Astrocyte of the spinal cord (primary cell): ENCODE measurements at places on chromosomes 7 and 10.
A peak's percentile ranks its signal among the peaks of the same experiment; 100 is the strongest.

DNA sequence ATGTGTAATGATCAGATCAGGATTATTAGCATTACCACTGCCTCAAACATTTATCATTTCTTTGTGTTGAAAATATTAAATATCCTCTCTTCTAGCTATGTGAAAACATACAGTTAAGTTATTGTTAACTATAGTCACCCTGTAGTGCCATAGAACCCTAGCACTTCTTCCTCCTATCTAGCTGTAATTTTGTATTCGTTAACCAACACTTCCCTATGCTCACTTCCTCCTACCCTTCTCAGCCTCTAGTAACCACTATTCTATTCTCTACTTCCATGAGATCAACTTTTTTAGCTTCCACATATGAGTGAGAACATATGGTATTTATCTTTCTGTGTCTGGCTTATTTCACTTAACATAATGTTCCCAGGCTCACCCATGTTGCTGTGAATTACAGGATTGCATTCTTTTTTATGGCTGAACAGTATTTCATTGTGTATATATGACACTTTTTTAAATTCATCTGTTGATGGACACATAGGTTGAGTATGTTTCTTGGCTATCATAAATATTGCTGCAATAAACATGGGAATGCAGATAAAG is 132.7 kb upstream of the RHOBTB1 start:
- no peak for DNase-seq

- DNase-seq, result no peak
Measured at GRCh38 chr10:118516716-118517115, 78.7 kb downstream of the PRLHR start.

GRCh38 chr7:5557920-5558401 is 134.3 kb upstream of the TNRC18 start:
- no peak for DNase-seq

GRCh38 chr10:80274396-80275134 is 14.9 kb downstream of the MAT1A start:
- DNase-seq, result no peak

- DNase-seq, result no peak
Measured at GRCh38 chr10:97910661-97911060, 61.0 kb downstream of the GOLGA7B start.

DNA sequence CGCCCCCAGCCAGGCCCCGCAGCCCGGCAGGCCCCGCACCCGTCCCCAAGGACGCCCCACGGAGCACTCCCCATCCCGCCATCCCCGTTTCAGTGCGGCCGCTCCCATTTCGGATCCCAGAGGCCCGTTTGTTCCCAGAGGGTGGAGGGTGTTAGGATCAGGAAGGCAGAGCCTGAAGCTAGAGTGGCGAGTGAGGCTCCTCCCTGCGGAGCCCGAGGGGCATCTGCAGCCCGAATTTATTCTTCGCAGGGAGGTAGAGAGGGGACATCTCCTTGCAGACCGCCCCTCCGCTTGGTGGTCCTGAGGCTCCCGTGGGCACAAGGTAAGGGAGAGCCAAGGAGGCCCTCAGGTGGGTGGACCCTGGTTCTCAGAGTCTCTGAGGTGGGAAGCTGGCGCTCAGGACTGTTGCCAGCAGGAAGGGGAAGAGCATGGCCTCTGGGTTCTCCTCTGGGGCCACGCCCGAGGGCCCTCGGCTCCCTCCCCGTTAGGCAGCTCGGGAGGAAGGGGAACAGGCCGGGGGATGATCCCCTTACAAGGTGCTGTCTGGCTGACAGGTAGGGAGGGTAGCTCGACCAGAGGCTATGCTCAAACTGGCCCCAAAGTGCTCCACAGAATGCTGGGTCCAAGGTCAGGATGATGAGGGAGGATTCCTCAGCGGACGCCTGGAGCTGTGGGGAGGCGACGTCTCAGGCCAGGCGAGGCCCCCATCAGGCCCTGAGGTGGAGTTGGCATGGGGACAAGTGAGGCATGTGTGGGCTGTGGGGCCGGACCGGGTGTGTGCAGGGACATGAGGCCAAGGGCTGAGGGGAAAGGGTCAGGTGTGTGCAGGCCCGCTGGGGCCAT is 17.4 kb downstream of the POLL start:
- DNase-seq, result peak; percentile 15

DNA sequence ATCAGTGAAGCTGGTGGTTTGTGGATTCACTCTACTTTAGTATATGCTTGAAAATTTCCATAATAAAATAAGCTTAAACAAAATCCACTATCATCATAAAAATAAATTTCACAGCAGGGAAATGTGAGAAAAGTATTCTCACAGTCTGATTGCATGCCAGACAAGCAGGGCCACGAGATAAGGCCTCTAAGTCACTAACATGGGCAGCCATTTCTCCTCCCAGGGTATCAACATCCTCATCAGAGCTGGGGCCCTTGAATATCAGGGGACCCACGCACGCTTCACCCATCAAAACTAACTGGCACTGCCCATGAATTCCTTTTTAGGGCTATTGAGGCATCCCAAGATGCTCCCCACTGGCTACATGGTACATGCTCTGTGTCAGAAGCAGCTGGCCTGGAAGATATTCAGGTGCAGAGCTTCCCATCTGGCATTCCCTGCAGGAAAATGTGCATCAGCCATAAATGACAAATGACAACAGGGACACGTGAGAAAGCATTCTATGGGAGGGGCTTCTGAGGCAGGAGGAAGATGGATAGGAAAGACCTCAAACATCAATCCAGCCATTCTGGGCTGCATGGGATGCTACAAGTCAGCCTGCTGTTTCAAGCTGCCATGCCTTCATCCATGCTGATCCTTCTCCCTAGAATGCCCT is 17.4 kb downstream of the CCDC6 start:
- no peak for DNase-seq

GRCh38 chr10:34232481-34232880 is 582.6 kb downstream of the PARD3 start:
- no peak for DNase-seq

GRCh38 chr10:14191871-14192270 is 138.9 kb downstream of the FRMD4A start:
- no peak for DNase-seq

DNA sequence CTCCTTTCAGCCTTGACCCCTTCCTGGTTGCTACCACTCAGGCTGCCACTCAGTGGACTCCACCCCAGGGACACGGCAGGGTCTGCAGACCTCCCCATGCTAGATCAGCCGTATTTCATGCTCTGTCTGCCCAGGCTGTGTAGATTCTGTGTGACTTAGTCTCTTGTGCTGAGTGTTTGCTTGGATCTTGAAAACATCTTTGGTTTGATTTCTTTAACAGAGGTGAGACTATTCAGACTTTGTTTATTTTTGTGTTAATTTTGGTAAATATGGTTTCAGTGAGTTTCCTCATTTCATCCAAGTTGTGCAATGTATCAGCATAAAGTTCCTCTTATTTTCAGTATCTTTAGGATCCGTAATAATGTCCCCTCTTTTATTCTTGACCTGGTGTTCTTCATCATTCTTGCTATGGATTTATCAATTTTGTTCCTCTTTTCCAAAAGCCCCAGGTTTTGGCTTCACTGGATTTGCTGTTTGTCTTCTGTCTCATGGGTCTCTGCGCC is 21.2 kb upstream of the PWWP2B start:
- no peak for DNase-seq

DNA sequence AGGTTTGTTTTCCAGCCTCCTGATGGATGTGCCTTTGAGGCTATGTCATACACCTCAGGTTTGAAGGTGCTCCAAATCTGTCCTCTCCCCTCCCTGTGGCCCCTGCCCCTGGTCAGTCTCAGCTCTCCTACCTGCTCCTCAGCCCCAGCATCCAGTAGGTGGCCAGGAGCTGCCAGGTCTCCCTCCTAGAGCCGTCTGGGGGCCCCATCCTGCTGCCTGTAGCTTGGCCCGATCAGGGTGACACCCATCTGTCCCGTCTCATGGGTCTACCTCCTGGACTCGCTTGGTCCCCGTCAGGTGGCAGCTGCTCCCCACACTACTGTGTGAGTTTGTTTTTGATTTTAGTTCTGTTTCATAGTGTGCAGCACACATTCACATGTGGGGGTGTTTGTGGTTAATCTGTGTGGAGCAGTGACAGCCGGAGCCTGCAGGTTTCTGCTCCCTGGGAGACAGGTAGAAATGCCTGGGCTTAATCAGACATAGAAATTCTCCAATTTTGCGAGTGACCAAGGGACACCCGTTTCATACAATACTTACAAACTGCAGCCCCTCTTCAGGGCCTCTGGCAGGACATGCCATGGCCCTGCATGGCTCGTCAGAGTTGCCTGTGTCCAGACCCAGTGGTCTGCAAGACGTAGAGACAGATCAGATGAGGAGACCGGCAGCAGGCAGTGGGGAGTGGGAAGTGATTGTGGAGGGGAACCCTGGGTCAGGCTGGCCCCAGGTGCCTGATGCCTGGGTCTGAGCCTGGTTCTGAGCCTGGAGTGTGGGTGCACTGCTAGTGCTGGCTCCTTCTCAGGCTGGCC is 17.1 kb downstream of the ADCY1 start:
- no peak for DNase-seq

DNA sequence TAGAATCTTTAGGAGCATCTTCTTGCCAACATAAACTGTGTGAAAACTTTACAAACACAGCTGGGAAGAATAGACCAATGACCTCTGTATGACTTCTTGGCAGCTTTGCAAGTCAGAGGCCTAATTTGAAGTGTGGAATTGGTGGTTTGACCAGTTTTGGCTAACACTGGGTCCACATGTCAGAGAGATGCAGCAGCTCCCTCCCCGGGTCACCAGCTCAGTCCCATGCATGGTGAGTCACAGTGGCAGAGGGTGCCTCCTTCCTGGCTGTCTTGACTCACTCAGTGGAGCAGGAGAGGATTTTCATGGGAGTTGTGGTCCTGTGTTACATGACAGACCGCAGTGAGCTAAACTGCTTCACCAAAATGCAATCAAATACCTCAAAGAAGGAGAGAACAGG is 8.2 kb upstream of the STARD3NL start:
- peak; percentile 95 for DNase-seq

GRCh38 chr10:8444630-8445029 is 390.1 kb downstream of the GATA3 start:
- no peak for DNase-seq

- DNase-seq, result no peak
Measured at GRCh38 chr10:13365243-13365642, 17.1 kb upstream of the SEPHS1 start.

DNA sequence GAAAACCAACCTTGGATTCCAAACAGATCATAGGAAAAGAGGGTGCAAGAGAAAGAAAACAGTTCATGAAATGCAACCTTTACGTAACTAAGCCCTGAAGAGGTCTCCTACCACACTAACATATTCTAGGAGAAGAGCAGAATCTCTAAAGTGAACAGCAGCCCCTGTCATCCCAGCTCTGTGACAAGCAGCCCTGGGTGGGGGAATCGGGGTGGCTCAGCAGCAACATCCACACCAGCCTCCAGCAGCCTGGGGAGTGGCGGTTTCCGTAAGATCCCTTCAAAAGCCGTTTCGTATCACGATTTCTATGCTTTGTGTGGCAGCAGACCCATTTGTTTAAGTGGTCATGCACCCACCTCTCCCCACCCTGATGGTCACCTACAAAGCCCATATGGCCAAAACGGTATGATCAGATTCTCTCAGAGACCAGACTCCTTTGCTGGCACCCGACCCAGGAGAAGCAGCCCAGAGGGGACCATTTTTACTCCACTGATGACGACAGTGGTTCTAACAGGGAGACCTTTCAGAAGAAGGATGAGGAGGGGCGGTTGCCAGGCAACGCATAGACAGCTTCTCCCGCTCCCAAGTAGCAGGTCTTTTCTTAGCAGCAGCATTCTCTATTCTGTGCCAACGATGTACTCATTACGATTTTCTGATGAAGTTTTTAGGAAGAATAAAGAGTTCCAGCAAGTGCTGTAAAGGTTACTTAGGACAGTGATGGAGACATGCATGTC is 300.6 kb downstream of the DNAJB6 start:
- no peak for DNase-seq

- DNase-seq, result no peak
Measured at GRCh38 chr7:157507987-157508386, 171.2 kb downstream of the DNAJB6 start.

- DNase-seq, result no peak
Measured at GRCh38 chr10:29285624-29286051, 3.2 kb upstream of the LYZL1 start.

DNA sequence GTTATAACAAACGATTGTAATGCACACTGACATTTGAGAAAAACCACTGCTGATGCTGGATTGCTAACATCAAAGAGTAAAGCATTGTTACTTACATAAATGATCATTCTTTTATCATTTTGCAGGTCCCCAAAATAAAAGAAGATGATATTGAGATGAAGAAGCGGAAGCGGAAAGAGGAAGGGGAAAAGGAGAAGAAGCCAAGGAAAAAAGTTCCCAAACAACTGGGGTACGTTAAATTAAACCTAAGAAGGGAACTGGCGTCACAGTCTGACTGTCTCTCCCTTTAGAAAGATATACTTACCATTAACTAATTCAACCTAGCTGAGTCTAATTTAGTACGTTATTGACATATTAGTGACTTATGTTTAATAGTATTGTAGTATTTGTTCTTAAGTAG is 28.1 kb downstream of the UBN2 start:
- no peak for DNase-seq

DNA sequence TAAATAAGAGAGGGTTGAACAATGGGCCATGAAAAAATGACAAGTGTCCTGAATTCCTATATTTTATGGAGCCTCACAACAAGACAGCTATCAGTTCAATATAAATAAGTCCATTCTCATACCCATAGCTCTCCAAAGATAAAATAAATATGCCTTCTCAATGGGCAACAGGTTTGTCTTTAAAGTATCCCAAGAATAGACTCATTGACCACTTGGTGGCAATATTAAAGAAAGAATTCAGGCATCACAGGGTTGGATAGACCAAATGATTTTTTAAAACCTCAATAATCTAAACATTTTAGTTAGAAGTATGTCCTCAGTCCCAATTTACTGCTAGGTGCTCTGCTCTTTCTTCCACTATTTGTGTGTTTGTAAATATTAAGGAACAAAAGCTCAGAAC is 165.1 kb upstream of the WNT16 start:
- no peak for DNase-seq

DNA sequence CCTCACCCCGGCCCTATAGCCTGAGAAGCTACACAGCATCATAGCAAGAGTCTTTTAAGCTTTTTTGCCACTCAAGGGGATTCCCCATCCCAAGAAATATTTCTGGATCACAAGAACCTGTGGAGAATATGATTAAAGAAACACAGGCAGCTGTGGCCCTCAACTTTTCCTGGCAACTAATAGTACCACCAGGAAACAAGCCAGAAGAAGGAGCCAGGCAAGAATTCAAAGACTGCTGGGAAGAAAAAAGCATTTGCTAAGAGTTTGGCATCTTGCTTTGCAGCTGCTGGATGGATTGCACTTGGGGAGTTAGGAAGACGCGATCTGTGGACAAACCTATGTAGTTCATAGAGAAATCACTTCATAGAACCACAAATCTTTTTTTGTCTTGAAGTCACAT is 437.8 kb downstream of the PLXDC2 start:
- peak; percentile 32 for DNase-seq
